Stimulated activated CD4-positive, alpha-beta T cell treated with anti-CD3 and anti-CD28 coated beads, Interleukin-4, amount 100 ng/mL, for 1 hour (primary cell): ENCODE measurements at places on chromosomes 4 and X.

DNA sequence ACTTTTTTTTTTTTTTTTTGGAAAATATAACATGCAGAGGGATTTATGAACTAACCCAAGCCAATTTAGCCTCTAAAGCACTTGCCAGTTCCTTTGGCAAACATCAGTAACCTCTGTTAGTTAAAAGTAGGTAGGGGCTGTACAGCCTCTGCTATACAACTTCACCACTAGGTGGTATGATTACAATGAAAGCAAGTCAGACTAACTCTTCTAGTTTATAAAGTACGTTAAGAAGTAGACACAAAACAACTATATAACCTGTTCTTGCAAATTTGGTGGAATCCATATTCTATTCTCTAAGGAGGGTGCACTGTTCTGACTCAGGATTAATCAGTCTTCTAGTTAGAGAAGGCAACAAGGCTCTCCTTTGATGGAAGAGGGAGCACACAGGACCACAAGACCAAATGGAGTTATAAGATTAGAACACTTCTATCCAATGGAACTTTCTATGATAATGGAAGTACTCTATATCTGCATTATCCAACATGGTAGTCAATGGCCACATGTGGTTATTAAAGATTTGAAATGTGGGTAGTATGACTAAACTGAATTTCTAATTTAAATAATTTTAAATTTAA lies 12.8 kb downstream of the AIMP1 start:
- DNase-seq: no peak

DNA sequence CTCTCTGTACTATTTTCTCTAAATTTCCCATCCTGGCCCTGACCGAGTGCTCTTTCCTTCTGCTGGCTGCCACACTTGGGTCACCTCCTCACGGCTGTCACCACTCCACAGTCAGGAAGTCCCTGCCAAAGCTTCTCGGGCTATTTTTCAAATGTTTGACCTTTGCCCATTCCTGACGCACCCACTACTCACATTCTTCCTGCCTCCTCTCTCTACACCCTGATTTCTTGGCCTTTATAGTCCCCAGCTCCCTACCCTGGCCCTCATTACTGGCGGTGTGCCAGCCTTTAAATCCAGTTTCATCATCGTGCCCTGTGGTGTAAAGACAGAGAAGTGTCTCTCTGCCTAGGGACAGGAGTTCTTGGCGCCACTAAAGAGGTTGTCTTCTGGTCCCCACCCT lies 46.4 kb upstream of the GATB start:
- DNase-seq: no peak

GRCh38 chr4:71195924-71196323 lies 142.9 kb upstream of the SLC4A4 start:
- DNase-seq: no peak

- no peak for DNase-seq
Observed at GRCh38 chr4:42616572-42616971, 40.3 kb downstream of the ATP8A1 start.

DNA sequence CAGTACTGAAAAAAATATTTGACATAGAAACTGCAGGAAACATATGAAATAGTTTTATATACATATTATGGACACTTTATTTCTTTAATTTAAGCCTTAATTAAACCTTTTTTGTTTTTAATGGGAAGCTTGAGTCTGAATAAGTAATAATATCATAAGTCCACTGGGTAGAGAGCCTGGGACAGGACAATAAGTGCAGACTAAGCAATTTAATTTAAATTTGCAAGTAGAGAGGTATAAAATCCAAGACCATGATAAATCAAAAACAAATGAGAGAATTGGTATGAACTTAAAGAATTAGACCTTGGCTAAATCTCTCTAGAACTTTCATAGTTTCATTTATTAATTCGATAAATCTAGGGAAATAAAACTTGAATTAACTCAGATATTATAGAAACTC lies 571.2 kb downstream of the ARAP2 start:
- DNase-seq: no peak

GRCh38 chrX:150944233-150944632 lies 38.9 kb upstream of the HMGB3 start:
- no peak for DNase-seq

- DNase-seq: no peak
Observed at GRCh38 chr4:140268186-140268841, 105.1 kb upstream of the SCOC start.

- DNase-seq: no peak
Observed at GRCh38 chr4:30601070-30601865, 118.9 kb upstream of the PCDH7 start.

DNA sequence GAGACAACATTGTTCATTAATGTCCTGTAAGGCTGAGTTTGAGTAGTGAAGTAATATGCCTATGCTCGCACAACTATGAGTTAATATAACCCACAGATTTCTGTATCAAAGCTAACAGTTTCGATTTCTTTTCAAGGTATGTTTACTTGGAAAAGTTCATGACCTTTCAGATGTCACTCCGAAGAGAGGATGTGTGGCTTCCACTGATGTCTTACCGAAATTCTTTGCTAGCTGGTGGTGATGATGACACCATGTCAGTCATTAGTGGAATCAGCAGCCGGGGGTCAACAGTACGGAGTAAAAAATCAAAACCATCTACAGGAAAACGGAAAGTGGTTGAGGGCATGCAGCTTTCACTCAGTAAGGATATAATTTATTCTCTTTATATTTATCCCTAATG lies 124.9 kb downstream of the STAG2 start:
- DNase-seq: no peak

- no peak for DNase-seq
Observed at GRCh38 chr4:136680271-136680670, 852.0 kb downstream of the PCDH18 start.

DNA sequence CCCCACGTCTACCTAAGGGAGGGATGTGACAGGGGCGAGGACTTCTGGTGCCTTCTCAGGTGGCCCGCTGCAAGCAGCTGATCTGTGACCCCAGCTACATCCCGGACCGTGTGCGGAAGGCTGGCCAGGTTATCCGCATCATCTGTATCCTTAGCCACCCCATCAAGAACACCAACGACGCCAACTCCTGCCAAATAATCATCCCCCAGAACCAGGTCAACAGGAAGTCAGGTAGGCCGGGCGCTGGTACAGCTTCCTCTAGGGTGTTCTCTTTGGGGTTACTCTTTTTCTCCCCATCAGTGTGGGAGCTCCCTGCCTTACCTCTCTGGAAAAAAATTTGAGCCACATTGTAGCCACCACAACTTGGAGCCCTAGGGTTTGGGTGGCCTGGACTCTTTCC lies 2.4 kb upstream of the FAM50A start:
- DNase-seq: no peak

GRCh38 chr4:164177153-164177552 lies 576.8 kb upstream of the SMIM31 start:
- no peak for DNase-seq

- no peak for DNase-seq
Observed at GRCh38 chr4:128658214-128658631, 151.3 kb upstream of the JADE1 start.

- DNase-seq: no peak
Observed at GRCh38 chr4:142777045-142777743, 68.9 kb downstream of the INPP4B start.
